ENCODE measurements at places on chromosomes 1 and 21. TPM values are rescaled to one million over a fixed set of nuclear protein-coding genes. Genes with fewer than 3 reads are reported as not detected.

The FAM229A gene
- total RNA-seq = 12.4 TPM

The LCE1C gene
- not detected for total RNA-seq

- no peak for DNase-seq
Observed at GRCh38 chr1:79682478-79682877, 675.9 kb upstream of the ADGRL4 start.

The OR10K2 gene
- total RNA-seq = not detected

DNA sequence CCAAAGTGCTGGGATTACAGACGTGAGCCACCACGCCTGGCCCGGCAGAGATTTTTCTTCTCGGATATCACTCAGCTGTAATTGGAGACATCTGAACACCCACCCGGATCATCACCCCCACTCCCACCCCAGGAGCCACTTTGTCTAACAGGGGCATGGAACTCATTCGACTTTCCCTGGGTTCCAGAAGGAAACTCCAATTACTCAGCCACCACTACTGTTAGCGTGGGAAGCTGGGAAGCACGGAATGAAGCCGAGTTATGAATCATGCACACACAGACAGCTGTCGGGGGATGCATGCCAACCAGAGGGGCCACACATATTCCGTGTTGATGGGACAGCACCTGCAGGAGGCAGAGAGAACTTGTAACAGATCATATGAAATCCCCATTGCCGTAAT, 85.2 kb downstream of the HLCS start:
- no peak for DNase-seq
